ENCODE measurements at places on chromosomes 16 and 17.
A peak's percentile ranks its signal among the peaks of the same experiment; 100 is the strongest.

GRCh38 chr16:55392701-55393100, 68.7 kb downstream of the IRX6 start:
- DNase-seq = no peak

- DNase-seq = no peak
These were observed 31.4 kb downstream of the STX8 start for GRCh38 chr17:9544221-9544620.

GRCh38 chr17:28413804-28414203, 7.8 kb upstream of the SLC46A1 start:
- no peak for DNase-seq

DNA sequence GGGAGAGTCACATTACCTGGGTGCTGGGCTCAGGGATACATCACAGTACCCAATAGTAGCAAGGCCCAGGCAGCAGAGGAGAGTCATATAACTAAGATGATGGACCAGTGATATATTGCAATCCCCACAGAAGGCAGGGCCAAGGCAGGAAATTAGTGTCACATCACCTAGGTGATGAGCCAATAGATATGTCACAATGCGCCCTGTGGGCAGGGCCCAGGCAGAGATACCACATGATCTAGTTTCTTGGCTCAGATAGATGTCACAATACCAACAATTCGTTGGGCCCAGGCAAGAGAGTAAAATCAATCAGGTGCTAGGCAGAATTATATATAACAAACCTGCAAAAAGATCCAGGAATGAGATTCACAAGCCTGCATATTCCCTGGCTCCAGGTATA, 2111.5 kb downstream of the TP53TG3F start:
- DNase-seq = no peak

GRCh38 chr17:82153745-82154375, 55.8 kb upstream of the FASN start:
- peak; percentile 71 for DNase-seq

DNA sequence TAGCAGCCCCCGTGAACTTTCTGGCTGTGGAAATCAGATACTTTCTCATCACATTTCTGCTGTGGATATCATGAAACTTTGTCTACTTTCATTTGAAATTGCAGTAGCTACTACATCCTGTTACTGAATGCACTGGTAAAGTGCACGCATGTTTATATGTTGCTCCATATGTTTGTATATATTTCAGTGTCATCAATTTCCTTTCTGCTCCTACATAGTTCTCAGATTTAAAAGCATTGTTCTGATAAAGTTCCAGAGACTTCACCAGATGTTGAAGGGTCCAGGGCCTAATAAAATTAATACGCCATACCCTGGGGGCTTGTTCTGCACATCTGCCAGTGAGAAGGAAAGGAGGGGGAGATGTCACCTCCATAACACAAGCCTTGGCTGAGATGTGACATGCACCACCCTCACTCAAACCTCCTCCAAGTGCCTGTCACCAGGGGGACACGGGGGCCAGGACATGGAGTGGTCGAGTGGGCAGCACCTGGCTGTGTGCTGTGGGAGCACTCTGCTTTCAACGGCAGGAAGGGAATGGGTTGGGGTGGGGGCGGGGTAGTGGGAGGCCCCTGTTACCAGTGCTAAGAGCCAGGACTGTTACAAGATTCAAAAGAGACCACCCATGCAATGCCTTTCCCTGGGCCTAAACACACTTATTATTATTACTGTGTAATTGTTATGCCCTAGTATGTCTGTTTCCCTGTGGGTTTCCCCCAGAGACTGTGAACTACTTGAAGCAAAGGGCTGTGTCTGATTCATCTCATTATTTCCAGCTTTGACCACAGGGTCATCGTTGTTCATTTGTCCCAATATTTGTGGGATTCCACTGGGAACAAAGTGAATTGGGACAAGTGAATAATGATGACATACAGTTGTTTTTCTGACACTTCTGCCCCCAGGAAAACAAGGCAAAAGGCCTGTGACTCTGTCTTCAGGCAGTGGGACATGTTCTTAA, 193.4 kb downstream of the FOXL1 start:
- no peak for DNase-seq

GRCh38 chr16:6967796-6968320, 364.8 kb upstream of the RBFOX1 start:
- DNase-seq = no peak

DNA sequence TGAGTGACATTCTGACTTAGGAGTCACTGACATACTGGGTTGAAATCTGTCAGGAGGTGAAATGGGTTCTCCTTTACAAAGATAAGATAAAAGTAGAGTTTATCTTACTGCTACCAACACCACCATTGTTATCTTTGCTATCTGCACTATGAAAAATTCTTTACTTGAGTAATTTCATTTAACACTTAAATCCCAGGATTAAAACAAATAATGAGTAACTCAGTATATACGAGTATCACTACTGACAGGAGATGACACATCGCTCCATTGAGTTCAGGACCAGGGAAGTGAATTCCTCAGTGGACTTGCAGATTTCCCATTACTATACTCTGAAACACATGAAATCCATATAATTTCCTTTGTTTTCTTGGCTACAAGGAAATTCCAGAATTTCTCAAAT, 242.1 kb upstream of the NLRP1 start:
- no peak for DNase-seq
